ENCODE measurements at places on chromosomes 1 and 21.

- peak; percentile 38 for DNase-seq
These were observed 164.2 kb upstream of the C1orf21 start for GRCh38 chr1:184222652-184223052.

GRCh38 chr1:19770436-19771190, 29.1 kb downstream of the TMCO4 start:
- no peak for DNase-seq

DNA sequence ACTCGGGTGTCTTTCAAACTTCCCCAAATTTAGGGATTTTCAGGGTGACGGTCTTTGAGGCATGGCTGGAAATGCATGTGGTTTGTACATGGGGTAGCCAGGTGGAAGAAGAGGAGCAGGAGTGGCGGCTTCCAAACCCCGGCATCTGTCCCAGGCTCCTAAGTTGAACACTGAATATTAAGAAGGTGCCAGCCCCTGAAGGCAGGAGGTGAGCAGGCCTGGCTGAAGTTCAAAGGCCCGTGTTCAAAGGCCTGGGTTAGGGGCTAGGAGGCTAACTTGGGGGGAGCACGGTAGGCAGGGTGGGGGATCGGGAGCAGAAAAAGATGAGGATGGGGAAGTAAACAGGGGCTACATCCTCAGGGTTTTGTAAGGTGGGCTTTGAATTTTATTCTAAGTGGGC, 42.8 kb downstream of the ELK4 start:
- no peak for DNase-seq

DNA sequence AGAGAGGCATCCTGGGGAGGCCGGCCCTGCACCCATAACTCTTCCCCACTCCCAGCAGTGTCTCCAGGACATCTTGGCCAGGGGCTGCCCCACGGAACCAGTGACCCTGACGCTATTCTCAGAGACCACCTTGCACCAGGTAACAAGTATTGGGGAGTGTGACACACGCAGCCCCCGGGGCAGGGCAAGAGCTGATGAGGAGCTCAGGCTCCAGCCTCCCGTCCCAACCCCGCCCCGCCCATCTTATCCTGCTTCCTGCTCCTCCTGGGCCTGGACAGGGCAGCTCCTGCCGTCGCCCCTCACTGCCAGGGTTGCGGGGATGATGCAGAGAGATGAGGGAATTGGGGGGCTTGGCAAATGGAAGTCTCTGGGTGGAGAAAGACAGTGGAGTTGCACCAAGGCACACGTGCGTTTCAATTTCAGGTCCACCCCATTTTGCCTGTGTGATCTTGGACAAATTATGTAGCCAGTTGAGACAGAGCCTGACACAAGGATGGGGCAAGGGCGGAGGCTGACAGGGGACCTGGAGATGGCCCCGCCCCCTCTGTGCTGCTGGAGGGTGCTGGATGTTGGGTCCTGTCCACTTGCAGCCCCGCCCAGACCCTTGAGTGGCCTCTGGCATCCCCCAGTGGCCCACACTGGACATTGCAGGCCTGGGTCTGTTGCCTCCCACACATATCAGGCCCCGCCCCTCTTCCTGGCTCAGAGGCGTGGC, 10.7 kb downstream of the CLCNKA start:
- peak; percentile 48 for DNase-seq

DNA sequence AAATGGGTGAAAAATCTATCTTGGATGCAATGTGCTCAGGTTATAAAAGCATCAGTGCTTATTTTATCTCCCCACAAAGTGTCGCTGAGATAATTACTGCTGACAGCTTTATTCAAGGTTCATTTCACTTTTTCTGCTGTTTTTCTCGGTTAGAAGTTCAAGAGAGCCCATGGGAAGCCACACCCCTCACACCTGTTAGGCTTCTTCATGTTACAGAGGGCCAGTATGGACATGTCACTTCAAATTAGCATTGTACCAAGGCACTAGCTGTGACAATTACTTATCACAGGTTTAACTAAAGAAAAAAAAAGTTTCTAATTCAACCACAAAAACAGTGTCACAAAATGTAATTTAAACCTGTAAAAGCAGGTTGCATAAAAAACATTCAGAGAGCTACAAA, 187.3 kb upstream of the DMRTA2 start:
- DNase-seq = no peak

GRCh38 chr1:11156441-11156840, 32.7 kb upstream of the ANGPTL7 start:
- DNase-seq = no peak

DNA sequence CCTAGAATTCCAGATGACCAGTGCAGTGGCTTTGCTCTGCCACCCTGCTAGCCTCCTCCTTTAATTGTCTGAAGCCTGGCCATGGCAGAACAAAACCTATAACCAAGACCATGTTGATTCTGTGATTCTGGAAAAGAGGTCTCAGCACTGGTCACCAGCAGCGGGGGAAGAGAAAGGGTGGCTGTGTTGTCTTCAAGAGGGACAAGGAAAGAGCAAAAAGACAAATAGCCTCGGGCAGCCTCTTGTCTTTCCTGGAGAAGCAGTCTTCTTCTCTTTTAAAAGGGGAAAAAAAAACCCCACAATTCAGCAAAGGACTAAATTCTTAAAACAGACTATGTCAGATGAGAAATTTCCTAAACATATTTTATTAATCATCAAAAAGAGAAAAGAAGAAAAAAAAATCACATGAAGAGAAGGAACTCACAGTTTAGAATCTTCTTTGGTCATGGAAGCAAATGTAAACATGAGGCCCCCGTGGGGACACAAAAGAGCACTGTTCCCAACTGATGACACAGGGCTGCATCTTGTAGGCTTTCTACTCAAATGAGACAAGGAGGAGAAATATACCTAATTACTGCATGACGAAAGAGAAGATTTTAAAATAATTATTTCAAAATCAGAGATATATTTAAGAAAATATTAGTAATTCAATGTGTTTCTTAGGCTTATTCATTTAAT, 36.3 kb upstream of the RAP1GAP start:
- DNase-seq = no peak

GRCh38 chr21:34613679-34614627, 960 bp downstream of the RCAN1 start:
- DNase-seq = no peak

GRCh38 chr1:154622503-154623039, 14.6 kb upstream of the ADAR start:
- no peak for DNase-seq

- DNase-seq = no peak
These were observed 158.5 kb downstream of the PCBP3 start for GRCh38 chr21:45801989-45802388.

GRCh38 chr1:230334447-230334837, 91.7 kb downstream of the PGBD5 start:
- DNase-seq = no peak

GRCh38 chr1:206925106-206925736, 3.5 kb upstream of the FCMR start:
- DNase-seq = peak; percentile 65

DNA sequence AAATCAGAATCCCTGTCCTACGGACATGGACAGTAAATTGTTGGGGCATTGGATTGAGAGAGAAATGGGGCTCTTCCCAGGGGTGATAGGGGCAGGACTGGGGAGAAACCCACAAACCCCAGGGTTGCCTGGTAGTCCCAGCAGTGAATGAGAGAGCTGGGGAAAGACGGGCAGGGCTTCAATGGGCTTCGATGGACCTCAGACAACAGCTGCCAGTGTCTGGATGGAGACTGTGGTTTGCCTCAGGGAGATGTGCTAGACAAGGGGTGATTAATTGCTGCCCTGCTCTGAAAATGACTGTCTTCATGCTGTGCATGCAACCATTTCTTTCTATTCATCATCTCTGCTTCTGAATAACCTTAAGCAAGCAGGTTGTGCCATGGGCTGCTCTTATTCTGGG, 7.4 kb downstream of the GPR25 start:
- no peak for DNase-seq

GRCh38 chr1:59664166-59664565, 150.6 kb upstream of the HOOK1 start:
- DNase-seq = no peak

GRCh38 chr1:204523605-204524215, 7.5 kb downstream of the MDM4 start:
- no peak for DNase-seq

DNA sequence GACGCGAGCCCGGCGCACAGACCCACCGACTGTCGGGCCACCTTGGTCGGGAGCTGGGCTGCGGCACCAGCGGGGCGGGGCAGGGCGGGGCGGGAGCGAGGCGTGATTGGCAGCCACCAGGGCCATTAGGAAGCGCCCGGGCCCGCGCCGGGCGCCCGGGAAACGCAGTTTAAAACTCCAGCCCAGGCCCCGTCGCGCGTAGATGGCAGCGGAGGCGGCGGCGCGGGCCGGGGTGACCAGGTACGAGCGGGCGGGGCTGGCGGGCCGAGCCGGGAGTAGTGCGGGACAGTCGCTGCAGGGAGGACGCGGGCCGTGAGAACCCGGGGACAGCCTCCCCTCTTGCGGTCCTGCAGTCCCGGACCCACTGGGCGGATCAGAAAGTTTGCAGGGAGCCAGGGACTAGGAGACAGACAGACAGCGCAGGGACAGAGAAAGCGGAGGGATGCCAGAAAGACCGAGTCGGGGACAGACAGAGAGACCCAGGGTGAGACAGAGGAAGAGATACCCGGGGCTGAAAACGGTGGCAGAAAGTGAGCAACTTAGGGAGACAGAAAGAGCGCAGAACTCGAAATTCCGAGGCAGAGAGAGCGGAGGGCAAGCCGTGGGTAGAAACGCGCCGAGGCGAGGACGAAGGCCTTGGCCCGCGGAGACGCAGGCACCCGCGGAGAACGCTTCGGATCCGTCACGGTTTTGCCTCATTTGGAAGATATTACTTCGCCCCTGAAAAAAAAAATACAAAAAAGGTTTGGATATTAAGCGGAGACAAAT, at the start of gene DMBX1:
TSS of gene DMBX1 (plus strand) at position 199 of the 768 bp plus-strand sequence. CDS start 17,175 bp downstream, outside the sequence.
- DNase-seq = peak; percentile 38

GRCh38 chr1:89816366-89816765, 4.5 kb upstream of the LRRC8D start:
- DNase-seq = no peak

DNA sequence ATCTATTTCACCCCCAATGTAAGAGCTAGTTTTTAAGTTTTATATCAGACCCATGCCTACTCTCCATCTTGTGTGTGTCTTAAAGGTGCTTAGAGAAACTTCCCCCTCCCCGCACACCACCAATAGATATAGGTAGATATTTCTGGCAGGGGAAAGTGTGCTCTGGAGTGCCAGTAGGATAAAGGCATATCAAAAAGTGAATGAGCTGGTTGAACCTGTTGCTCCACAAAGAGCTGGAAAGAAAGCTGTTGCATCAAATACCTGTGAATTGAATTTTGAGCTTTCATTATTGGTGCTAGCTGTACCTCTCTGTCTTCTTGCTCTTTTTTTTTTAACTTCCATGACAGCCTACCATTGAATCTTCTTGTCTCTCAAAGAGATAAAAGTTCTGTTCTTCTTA, 32.8 kb downstream of the ARID1A start:
- no peak for DNase-seq

DNA sequence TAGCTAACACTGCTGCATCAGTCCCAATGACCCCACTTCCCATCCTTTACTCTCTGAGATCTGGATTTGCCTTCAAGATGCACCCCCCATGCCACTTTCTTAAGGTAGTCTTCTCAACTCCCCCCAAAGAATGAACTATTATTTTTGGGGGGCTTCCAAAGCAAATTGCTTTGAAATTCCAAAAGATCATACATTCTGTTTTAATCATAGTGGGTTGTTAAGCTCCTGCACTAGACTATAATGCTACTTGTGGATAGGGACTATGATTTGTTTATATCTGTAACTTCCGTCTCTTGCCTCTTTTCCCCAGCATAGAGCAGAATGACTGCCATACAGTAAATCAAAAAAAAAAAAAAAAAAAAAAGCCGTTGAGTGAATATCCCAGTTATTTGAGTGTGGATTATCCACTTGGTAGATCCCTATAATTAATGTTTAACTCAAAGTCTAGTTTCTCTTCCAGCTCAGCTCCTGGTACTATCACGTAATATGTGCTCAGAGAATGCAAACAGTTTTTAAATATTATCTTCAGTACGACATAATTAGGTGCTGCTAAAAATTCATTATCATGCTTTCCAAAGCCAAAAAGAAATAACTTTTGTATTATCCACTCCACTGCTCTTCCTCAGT, 26.9 kb downstream of the KIRREL1 start:
- no peak for DNase-seq

- no peak for DNase-seq
These were observed 1.1 kb upstream of the RHOC start for GRCh38 chr1:112708002-112708448.

- no peak for DNase-seq
These were observed 268.4 kb upstream of the NRIP1 start for GRCh38 chr21:15333136-15333710.

GRCh38 chr1:222048094-222048595, 306.3 kb upstream of the DUSP10 start:
- DNase-seq = no peak

- DNase-seq = no peak
These were observed 14.1 kb downstream of the CEP104 start for GRCh38 chr1:3842912-3843311.
